Stromal cell of bone marrow (primary cell): ENCODE measurements at places on chromosomes 3 and 15.

DNA sequence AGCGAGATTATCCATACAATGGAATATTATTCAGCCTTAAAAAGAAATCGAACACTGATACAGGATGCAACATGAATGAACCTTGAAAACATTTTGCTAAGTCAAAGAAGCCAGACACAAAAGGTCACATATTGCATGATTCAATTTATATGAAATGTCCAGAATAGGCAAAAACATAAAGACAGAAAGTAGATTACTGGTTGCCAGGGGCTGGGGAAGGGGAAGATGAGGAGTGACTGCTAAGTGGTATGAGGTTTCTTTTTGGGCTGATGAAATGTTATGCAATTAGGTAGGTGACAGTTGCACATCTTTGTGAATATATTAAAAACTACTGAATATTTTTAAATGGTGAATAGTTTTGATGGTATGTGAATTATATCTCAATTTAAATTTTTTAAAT is 38.3 kb downstream of the LRRFIP2 start:
- no peak for DNase-seq

- DNase-seq, result no peak
These were observed 185.1 kb upstream of the GALNT15 start for GRCh38 chr3:15989419-15989818.

- no peak for DNase-seq
These were observed 49.1 kb upstream of the TJP1 start for GRCh38 chr15:29871401-29871800.

- peak; percentile 53 for DNase-seq
These were observed 166.1 kb downstream of the SSR3 start for GRCh38 chr3:156388497-156389448.
